ENCODE measurements at places on chromosomes 6 and 20. TPM values are rescaled to one million over a fixed set of nuclear protein-coding genes. Genes with fewer than 3 reads are reported as not detected.

GRCh38 chr20:467755-468154 lies 5.4 kb upstream of the TBC1D20 start:
- DNase-seq, result no peak

INSM1 gene
- not detected for total RNA-seq

C6orf118 gene
- total RNA-seq, result not detected

GRCh38 chr20:19624221-19624965 lies 133.7 kb upstream of the RIN2 start:
- no peak for DNase-seq

GRCh38 chr20:59334651-59335300 lies 34.4 kb downstream of the EDN3 start:
- no peak for DNase-seq

All from cardiac septum (tissue), 1 donor.